ENCODE measurements at places on chromosomes 16 and 17. TPM values are rescaled to one million over a fixed set of nuclear protein-coding genes. Genes with fewer than 3 reads are reported as not detected.

The TRIM47 gene
- total RNA-seq: 14.5 TPM

The ZNF48 gene
- 18.0 TPM for total RNA-seq

The TEKT1 gene
- not detected for total RNA-seq

The SLC16A6 gene
- total RNA-seq: 5.9 TPM

The SEPTIN1 gene
- 152 TPM for total RNA-seq
